Right atrium auricular region (tissue), 2 donors: ENCODE measurements at places on chromosomes 4 and X.

- no peak for DNase-seq
Measured at GRCh38 chr4:23438764-23439163, 451.1 kb downstream of the PPARGC1A start.

DNA sequence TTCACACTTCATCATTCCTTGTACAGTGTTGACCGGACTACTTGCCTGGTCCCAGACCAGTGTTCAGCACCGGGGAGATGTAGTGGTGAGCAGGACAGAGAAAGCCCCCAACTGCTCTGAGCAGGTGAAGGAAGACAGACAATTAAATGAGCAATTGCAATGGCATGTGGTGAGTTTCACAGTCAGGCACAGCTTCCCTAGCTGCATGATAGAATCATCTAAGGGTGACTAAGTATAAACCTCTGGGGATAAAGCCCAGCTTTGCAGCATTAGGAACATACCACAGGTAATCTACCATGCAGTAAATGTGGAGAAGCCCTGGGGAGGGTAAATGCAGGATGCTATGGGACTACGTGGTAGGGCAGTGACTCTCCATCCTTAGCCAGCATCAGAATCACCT is 47.8 kb downstream of the TMA16 start:
- no peak for DNase-seq

GRCh38 chr4:156321203-156321602 is 367.5 kb upstream of the CTSO start:
- no peak for DNase-seq

GRCh38 chr4:181219783-181220416 is 1023.3 kb upstream of the TENM3 start:
- DNase-seq: no peak

DNA sequence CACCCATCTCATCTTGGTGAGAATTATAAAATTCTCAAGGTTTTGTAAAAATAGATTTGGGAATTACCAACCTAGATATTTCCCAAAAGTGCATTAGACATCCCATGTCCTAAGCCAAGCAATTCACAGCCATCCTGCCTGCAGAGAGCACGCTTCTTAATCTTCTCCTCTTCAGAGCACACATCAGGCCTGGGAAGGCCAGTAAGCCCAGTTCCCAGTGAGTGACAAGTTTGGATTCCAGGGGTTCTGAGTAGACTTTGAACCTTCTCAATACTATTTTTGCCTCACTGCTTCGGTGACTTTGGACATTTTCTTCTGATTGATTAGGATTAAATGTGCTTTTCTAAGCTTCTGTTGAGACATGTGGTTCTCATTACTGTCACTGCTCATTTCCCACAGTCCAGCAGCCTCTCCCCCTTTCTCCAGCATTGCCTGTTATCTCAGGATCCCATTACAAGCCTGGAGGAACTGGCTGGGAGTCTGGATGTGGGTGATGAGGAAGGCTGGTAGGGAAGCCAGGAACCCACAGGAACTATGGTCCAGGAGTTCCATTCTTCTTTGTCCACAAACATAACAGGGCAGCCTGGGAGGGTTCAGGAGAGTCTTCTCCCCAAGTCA is 56.4 kb upstream of the TMEM150C start:
- DNase-seq: no peak

- no peak for DNase-seq
Measured at GRCh38 chr4:84530871-84531270, 31.8 kb upstream of the NKX6-1 start.

- no peak for DNase-seq
Measured at GRCh38 chr4:183356173-183356830, 34.1 kb upstream of the CLDN24 start.

- no peak for DNase-seq
Measured at GRCh38 chr4:102535398-102536082, 34.4 kb downstream of the NFKB1 start.

DNA sequence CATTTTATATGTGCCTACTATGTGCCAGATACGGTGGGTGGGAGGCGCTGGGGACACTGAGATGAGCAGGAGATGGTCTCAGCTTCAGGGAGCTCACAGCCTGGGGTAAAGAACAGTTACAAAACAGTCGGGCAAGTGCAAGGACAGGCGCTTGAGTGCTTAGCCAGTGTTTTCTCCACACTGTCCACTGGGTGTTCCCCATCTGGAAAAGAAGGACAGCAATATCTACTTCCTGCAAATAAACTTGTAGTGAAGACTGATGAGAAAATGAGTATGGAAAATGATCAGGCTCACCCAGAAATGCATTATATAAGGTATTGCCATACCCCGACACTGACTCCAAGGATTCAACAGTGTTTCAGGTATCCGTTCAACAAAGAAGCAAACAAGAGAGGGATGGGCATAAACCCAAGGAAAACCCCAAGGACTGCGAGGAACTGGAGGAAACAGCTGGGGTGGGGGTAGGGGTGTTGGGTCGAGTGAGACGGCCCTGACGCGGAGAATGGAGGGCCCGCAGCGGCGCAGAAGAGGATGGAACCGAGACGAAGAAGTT is 835 bp downstream of the TMEM185A start:
- no peak for DNase-seq

DNA sequence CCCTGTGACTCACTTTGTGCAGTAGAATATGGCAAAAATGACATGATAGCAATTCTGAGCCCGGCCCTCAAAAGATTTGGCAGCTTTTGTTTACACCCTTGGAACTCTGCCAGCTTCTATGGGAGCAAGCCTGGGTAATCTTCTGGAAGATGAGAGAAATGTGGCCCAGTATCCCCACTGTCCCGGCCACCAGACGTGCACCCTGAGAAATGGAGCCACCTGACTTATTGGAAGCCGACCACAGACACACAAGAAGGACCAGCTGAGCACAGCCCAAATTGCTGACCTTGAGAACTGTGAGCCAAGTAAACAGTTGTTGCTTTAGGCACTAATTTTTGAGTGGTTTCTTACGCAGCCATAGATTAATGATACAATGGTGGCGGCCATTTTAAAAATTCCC is 197.0 kb downstream of the STIM2 start:
- DNase-seq: no peak

- DNase-seq: no peak
Measured at GRCh38 chr4:155972098-155972497, 18.4 kb upstream of the CTSO start.
